Thymus (tissue), 14 donors: ENCODE measurements at places on chromosomes 7 and 10. TPM values are rescaled to one million over a fixed set of nuclear protein-coding genes. Genes with fewer than 3 reads are reported as not detected.

The PHKG1 gene
- 1.7 TPM for polyA plus RNA-seq

GRCh38 chr10:22043327-22043633 is 39.8 kb upstream of the DNAJC1 start:
- no peaks in the 10 kb centered on the region for H3K27me3 ChIP-seq
- DNase-seq: no peak
- no peak overlapping the region for H3K27ac ChIP-seq
- H3K4me3 ChIP-seq: no peak overlapping the region
- no peaks in the 10 kb centered on the region for H3K36me3 ChIP-seq

DNA sequence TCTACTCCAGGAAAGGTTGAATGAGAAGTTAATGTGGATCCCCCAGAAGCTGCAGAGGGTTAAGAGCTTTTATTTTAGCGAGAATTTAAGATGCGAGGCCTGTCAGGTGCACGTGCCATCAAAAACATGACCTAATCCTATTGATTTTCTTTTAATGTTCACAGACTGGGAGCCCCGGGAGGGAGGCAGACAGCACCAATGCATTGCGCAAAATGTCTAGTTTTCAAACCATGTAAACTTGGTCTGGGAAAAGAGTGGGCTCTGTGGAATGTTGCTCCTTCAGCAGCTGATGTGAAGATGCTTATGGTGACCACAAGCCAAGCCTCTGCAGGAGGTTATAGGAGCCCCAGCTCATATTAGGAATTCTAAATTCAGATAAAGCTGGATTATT is 172.0 kb upstream of the ITGB1 start:
- no peak overlapping the region for H3K27ac ChIP-seq
- peaks cover 3% of the 10 kb centered on the region for H3K27me3 ChIP-seq
- H3K4me1 ChIP-seq: no peaks in the 10 kb centered on the region
- H3K36me3 ChIP-seq: no peaks in the 10 kb centered on the region

DNA sequence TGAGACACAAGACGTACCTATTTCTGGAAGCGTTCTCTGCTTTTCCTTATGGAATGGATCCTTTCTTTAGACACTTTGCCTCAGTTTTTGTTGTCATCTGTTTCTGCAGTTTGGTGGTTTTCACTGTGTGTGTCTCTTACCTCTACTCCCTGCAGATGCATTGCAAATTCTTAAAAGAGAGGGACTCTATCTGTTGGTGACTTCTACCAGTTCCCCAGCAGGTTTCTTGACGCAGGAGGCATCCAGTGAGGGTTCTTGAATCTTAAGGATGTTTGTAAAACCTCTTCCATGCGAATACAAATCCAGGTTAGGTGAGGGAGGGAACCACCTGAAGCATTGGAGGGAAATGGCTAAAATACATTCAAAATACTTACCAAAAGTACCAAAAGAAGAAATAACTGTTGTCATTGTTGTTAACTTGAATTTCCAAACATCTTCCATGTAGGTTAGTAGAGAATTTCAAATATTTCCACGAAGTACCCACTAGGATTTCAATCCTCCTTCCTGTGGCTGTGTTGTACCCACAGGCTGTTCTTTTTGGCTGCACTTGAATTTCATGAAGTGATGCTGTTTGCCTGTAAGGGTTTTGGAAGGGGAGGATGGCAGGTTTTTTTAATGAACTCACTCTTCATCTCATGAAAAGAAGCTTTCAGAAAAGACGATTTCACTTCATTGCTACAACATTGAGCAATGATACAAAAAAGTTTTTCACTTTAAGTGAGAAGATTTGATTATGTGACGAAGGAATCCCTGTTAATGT is 32.2 kb downstream of the PLXDC2 start:
- DNase-seq: no peak
- H3K4me3 ChIP-seq: no peak overlapping the region
- H3K27ac ChIP-seq: no peak overlapping the region
- no peaks in the 10 kb centered on the region for H3K36me3 ChIP-seq
- H3K27me3 ChIP-seq: no peaks in the 10 kb centered on the region
- H3K4me1 ChIP-seq: no peaks in the 10 kb centered on the region

DNA sequence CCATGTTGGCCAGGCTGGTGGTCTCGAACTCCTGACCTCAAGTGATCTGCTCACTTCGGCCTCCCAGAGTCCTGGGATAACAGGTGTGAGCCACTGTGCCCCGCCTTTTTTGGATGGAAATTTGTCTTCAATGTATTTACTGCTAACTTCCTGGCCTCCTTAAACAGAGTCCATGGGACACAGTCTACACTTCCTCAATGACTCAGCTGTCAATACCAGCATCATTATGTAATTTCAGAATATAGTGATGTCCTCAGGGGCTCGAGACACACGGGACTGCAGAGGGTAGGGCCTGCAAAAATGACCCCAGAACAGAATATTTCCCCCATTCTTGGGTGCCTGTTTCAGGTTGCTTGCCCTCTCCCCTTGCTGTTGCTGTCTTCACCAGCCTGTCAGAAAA is 31.1 kb downstream of the CAMK2G start:
- peaks cover 72% of the 10 kb centered on the region for H3K36me3 ChIP-seq
- H3K4me3 ChIP-seq: no peak overlapping the region
- H3K27ac ChIP-seq: no peak overlapping the region
